ENCODE measurements at places on chromosomes 11 and 22.

- DNase-seq: no peak
Measured at GRCh38 chr11:69388661-69389060, 92.8 kb upstream of the LINC01488 start.

GRCh38 chr22:50119768-50120251 is 30.0 kb downstream of the MOV10L1 start:
- DNase-seq: no peak

- DNase-seq: no peak
Measured at GRCh38 chr11:1307998-1308742, 1.3 kb downstream of the TOLLIP start.

GRCh38 chr11:17256512-17256911 is 20.0 kb upstream of the NUCB2 start:
- DNase-seq: no peak

DNA sequence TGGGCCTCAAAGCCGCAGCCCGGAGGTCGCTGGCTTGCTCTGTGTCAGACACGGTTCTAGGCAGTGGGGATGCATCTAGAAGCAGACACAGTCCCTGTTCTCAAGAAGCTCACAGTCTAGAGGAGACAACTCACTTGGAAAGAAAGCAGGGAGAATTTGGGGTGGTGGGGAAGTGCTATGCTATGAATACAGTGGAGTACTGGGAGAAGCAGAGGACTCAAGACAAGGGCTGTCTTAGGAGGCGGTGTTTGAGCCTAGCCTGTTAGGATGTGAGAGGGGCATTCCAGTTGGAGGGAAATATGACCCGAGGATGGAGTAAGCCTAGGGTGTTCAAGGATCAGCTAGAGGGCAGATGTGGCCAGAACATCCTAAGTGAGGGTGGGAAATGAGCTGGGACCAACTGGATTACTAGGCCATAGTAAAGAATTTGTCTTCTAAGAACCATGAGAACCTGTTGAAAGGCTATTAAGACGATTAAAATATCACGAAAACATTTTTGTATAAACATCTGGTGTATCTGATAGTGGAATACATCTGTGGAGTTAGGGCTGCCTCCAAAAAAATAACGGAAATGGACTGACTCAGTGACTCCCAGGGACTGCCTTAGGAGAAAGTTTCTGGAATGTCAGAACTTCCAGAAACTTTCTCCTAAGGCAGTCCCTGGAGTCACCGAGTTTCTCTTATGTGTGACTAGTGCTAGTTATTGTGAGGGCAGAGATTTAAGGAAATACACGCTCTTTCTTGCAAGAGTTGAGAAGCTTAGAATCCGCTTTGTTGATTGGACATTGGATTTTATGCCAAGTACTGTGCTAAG is 1.1 kb upstream of the PITPNB start:
- peak; percentile 4 for DNase-seq

- DNase-seq: no peak
Measured at GRCh38 chr22:19117111-19117512, 5.1 kb downstream of the DGCR2 start.

GRCh38 chr11:117761993-117762392 is 35.0 kb downstream of the DSCAML1 start:
- peak; percentile 71 for DNase-seq

GRCh38 chr22:20966883-20967696 is at the start of gene AIFM3:
Gene AIFM3 (plus strand): TSS chr22:20967255. CDS start chr22:20967945, 690 bp downstream.
- no peak for DNase-seq

DNA sequence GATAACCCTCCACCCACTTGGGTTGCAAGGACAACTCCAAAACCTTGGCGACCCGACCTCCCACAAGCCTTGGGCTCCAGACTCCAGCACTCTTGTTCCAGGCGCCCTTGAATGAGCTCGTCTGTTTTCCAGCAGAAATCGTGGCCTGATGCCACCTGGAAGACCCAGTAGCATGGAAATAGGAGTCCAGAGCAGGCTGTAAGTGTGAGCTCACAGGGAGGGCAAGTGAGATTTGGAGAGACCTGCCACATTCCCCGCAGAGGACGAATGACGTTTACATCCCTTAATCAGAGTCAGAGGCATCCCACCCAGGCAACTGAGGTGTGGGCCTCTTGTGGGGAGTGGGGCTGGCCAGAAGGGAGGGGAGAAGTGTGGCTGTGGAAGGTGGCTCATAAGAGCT is 71.9 kb downstream of the LDLRAD3 start:
- no peak for DNase-seq

- peak; percentile 29 for DNase-seq
Measured at GRCh38 chr11:66421492-66422205, 814 bp downstream of the NPAS4 start.

DNA sequence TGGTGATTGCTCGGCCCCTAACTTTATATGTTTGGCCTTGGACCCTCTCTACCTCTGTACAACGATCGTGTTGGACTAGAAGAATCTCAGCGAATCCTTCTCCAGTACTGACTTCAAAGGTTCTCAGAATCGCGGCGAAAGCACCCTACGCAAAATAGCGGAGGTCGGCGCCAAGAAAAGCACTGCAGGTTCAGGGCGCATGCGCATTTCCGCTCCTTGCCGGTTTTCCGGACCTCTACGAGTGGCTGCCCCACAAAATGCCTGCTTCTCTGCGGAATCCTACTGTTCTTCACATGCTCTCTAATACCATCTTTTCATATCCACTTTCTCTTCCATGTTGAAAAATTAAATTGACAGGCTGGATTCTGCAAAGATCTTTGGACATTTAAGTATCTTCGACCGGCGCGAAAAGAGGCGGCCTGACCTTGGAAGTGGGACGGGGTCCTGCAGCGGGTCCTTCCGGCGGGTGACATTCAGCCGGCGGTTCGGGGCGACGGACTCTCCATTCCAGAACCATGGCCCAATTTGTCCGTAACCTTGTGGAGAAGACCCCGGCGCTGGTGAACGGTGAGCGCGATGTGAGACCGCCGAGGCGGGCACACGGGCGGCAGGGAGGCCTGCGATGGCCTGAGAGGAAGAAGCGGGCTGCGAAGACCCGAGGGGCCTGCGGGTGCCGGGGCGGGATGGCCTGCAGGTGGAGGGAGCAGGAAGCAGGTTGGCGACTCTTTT is at the start of gene ATP5MG:
Gene ATP5MG (plus strand): TSS at position 456 of the 729 bp plus-strand sequence. CDS start 60 bp downstream, at position 516.
- peak; percentile 96 for DNase-seq

DNA sequence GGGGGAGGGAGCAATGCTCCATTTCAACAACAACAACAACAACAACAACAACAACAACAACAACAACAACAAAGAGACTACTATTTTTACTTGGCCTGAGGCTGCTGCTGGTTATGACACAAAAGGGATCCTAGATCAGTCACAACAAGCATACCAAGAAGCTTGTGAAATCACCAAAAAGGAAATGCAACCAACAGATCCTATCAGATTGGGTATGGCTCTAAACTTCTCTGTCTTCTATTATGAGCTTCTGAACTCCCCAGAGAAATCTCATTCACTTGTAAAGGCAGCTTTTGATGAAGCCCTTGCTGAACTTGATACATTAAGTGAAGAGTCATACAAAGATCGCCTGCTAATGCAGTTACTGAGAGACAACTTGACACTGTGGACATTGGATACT is 10.5 kb upstream of the MS4A2 start:
- DNase-seq: no peak

DNA sequence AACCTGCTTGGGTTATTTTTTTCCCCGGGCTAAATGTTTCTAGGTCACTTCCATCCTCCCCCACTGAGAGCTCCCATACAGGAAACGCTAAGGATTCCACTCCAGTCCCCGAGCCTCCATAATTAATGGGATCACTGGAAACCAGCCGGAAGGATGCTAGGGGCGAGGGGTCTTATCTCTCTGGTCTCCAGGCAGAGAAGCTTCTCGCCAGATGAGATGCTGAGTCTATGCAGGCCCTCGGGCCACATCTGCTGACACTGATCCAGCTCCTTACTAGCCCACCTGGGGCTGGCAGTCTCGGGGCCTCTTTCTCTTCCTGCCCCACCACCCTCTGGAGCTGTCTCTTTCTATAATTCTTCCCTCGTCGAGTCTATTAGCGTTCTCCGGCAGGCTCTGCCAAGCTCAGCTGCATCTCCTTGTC is 125.9 kb upstream of the SYT13 start:
- no peak for DNase-seq

DNA sequence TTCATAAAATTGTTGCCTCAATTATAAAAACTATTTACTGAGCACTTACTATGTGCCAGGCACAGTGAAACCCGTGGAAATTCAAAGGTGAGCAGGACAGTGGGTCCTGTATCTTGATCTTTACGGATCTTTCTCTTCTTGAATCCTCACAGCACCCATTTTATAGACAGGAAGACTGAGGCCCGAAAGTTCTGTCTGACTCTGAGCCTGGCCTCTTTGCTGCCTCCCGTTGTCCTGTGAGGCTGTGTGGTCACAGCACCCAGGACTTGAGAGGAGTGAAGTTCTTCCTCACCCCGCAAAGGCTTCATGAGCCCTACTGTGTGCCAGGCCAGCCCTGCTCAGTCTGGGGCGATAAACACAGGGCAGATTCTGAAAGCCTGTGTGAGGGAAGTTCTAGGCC is 13.4 kb upstream of the MN1 start:
- no peak for DNase-seq

DNA sequence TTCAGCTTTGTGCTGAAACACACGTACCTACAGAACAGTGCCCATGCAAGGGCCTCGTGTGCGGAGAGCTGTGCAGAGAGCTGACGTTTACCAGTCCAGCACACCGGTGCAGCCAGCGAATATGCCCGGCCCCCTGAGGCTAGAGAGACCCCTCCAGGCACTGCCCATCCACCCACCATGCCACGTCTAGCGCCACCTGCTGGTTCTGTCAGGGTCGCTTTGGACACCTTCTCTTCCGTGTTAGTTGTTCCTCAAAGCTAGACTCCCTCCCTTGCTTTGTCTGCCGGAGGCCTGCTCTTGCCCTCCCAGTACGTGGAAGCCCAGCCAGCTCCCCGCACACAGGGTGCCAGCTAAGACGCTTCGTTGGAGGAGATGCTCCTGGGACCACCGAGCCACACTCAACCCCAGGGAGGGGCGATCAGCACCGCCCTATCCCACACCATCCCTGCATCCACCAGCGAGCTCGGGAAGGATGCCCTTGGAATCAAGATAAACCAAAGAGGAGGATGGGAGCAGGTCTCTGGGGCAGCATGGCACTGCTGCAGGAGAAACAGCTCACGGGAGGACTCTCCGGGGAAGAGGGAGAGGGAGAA is 43.4 kb downstream of the CPT1A start:
- no peak for DNase-seq

DNA sequence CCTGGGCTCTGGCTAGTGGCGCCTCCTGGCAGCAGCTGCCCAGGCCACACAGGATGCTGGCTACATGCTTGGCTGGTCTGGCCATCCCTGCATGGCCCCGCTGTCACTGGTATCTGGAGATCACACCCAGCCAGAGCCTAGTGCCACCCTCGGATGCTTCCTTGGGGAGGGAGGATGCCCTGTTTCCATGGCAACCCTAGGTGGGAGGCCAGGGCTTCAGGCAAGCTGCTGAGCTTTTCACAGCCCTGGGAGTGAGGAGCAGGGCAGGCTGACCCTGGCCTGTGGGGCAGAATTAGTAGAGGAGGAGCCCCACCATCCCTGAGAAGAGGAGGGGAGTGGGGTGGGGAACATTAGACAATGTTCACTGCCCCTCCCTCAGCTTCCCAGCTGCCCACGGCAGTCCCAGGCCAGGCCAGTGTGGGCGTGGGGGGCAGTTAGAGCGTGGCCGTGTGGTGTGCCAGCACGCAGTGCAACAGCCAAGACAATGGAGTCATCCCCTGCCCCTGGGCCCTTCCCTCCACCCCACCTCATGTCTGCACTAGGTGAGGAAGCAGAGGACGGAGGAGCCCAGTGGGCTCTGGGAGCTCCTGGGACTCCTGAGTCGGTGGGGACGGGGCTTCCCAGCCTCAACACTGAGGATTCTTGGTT is 50.4 kb downstream of the PARVB start:
- DNase-seq: no peak

DNA sequence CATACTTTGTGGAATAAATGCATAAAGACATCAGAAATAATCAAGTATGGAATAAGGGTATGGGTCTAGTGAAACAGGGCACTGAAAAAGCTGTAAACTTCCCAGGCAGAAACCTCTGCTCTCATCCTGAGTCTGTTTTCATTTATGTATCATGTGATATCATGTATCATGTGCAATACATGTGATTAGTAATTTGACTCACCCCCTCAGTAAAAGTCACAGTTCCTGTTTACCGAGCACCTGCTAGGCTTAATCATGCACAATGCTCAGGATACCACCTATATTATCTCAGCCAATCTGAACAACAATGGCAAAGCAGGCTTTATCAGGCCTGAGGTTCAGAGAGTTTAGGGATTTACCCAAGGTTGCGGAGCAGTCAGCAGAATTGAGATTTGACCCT is 250.6 kb upstream of the TENM4 start:
- DNase-seq: no peak

DNA sequence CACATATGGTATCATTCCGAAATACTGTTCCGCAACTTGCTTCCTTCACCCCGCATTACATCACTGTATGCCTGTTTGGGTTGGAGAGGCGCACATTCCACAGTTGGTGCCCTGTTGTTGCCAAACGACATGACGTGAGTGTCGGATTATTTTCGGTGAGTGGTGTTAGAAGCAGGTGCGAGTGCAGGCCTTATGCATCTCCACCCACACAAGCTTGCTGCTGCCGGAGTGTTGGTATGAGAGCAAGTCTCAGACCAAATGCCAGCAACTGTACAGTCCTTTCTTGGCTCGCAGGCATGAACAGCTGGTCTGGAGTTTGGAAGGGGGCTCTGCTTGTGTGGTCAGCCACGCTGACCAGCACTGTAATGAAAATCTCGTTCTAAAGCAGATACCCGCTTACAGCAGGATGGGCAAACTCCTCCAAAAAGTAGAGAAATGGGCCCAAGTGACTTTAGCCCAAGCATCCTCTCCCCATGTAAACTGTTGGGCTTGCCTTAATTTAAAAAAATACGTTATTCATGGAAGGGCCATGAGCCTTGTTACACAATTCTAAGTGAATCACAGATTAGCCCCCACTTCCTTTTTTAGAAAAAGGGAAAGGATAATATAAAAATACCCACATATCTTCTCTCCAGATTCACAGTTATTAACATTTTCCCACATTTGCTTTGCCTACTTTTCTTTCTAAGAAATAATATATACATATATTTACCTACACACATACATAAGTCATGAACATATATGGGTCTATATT is 48.7 kb upstream of the OR9Q1 start:
- no peak for DNase-seq

DNA sequence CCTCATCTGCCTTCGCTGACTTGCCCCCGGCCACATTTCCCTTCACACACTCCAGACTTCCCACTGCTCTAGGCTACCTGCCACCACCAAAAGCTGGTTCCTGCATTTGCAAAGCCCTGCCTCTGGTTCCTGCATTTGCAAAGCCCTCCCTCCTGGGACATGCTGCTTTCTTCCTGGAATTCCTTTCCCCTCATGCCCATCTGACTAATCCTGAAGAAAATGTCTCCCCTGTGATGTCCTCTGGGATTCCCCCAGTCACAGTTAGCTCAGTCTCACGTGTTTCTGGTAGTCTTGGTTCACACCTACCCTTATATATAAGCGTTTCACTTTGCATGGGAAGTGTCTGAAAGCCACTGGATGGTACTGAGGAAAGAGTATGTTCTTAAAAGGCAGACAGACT is 206.9 kb downstream of the DBX1 start:
- DNase-seq: no peak

- no peak for DNase-seq
Measured at GRCh38 chr11:114309517-114309916, 13.3 kb downstream of the NNMT start.

GRCh38 chr11:2416765-2417164 is 16.2 kb downstream of the TSSC4 start:
- no peak for DNase-seq

GRCh38 chr11:20045098-20045688 is 115.1 kb downstream of the DBX1 start:
- DNase-seq: no peak

- no peak for DNase-seq
Measured at GRCh38 chr11:124077266-124077665, 36.1 kb upstream of the OR10G7 start.
